ENCODE measurements at places on chromosomes 5 and 9.

GRCh38 chr9:113998525-113999255, 79.4 kb downstream of the AMBP start:
- DNase-seq, result no peak

DNA sequence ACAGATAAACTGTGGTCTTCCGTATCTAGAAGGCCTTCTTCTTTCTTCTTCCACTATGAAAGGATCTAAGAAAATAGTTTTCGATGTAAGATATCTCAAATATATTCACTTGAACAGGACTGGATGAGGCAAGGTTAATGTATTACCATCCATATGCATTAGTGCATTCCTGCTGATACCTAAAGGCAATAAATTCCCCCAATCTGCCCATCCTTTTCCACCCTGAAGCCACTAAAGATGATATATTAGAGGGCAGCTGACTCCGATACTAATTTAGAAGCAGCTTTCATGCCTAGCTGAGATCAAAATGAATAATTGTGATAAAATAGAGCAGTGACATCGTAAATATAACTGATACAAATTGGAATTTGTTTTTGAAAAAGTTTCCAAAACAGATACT, 63.3 kb downstream of the DEPDC1B start:
- no peak for DNase-seq

GRCh38 chr5:71782393-71782770, 63.3 kb downstream of the CARTPT start:
- DNase-seq, result no peak

DNA sequence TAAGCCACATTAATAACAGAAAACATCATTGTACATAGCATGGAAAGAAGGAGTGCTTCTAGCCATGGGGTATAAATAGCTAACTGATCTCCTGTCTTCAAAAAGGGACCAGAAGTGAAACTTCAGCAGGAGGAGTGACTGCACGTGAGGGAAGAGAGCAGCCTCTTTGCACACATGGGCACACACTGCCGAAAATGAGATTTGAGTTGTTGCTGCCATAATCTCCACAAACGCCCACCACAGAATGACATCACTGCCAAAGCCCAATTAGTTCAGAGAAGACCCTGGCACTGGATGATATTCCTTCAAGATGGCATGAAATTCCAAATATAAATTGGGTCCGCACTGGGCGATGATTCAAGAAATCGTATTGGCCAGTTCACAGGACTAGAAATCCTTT, 238.9 kb upstream of the NR4A3 start:
- DNase-seq, result no peak

GRCh38 chr5:135236908-135237747, 161.9 kb downstream of the MACROH2A1 start:
- no peak for DNase-seq

GRCh38 chr5:159469496-159470372, 139.4 kb upstream of the IL12B start:
- DNase-seq, result no peak

DNA sequence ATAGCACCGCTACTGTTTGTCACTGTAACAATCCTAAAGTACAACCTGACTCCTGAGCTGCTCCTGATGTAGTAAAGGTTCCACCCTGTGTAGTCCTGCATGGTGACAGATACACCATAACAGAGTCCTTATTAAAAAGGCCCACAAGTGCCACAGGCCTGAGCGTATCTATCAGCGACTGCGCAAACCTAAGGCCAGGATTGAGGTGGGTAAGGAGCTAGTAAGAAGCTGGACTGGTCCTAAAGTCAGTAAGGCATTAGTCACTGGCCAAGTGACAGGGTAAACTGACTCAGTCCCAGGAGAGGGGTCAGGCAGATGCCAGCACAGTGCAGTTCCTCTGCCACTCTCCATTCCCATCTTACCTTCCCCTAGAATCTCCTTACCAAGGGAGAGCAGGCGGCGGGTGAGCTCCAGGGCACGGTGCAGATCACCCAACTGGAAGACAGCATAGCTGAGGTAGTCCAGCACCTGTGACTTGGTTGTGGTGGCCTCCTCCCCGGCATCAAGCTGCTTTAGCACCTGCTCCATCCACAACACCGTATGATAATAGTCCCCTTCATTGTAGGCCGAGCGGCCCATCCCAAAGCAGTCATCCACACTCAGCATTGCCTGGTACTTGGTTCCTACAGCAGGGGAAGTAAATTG, 17.6 kb downstream of the P4HA2 start:
- DNase-seq, result no peak

DNA sequence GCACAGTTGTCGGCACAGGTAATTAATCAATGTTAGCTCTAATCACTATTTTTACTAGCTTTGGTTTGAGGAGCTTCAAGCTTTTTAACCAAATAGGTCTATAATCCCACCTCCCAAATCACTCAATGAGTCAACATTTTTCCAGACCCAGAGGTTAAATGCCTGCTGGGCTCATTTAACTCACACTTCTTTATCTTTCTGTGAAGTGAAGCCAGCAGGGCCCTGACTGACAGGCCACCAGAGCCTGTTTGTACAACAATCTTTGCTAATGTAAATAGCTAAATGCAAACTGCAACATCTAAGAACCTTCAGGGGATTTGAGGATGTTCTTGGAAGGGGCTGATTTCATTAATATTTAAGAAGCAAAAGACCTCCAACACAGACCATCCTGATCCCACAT, 98.4 kb upstream of the NREP start:
- no peak for DNase-seq

DNA sequence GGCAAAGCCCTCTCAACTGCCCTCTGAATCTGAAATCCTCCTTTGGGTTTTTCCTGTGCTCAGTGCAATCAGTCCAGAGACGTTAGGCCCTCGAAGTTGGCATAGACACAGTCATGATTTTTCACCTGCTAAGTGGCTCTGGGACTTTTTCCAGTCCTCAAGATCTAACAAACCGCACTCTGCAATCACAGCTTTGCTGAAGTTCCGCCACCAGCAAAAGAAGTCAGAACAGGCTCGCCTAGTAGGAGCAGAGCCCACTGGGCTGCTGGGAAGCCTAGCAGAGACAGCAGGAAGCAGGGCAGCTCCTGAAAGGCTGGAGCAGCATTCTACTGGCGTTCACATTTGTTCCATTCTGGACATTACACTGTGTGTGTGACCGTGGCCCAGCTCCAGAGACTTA, 222.8 kb upstream of the KIF2A start:
- DNase-seq, result no peak

DNA sequence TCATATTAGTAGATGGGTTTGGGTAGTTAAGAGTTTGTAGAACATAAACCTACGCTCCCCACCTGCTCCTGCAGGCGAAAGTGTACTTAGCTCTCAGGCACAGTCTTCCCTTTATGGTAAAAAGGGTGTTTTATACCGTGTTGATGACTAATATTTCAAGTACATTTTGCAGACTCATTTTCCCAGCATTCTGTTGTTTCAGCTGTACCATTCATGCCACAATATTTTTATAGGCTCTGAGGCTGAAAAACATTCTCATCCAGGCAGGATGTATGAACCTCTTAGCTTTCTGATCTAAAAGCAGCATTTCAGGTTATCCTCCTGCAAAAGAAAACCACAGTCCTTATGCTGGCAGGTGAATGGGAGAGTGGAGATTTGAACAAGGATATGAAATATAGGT, 231.4 kb downstream of the NR2F1-AS1 start:
- DNase-seq, result no peak

- no peak for DNase-seq
Measured at GRCh38 chr5:56813302-56813701, 2.0 kb upstream of the MAP3K1 start.

DNA sequence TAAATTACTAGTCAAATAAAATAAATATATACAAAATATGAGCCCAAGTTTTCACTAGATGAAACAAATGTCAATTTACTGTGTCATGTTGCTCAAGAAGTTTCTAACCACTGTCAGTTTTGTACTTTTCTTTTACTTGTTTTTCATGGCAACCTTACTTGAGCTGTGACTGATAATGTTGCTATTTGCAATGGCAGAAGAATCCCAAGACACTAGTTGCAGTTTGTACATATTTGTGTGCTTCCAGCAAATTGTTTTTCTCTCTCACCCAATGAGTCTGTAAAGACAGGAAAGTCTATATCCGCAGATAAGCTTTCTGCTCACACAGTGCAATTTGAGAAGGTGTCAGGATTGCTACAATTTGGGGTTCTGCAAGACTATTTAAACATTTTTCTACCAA, 338.6 kb upstream of the PCSK5 start:
- DNase-seq, result no peak

GRCh38 chr9:1173211-1173610, 123.1 kb downstream of the DMRT2 start:
- DNase-seq, result no peak

- DNase-seq, result no peak
Measured at GRCh38 chr9:89606624-89607311, 2.0 kb downstream of the GADD45G start.

DNA sequence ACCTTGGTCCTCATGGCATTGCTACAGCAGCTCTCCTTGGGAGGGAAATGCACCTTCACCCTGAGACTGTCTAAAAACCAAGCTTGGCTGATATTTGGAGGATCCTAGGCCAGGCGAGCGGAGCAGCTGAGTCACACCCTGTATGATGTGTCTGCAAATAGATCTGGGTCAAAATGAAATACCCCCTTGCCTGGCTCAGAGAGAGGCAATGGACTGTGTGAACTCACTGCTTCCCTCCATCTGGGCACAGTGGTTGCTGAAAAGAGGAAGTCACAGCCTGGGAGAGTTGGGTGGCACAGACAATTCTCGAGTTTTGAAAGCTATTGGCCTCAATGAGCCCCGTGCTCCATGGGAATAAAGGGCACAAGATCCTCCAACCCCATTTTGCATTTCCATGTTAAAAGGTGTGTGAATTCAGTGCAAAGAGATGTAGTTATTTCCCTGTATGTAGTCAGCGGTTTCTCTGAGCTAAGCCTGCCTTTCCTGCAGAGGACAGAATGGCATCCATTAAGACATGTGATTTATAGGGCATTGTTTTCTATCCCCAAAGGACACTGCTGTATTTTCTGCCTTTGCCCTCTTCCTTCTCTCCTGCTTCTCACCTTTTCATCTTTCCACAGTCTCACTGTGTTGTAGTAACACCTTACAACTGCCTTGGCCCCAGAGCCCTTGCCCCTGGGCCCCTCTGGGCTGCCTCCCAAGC, 177.2 kb downstream of the GADD45G start:
- DNase-seq, result no peak

DNA sequence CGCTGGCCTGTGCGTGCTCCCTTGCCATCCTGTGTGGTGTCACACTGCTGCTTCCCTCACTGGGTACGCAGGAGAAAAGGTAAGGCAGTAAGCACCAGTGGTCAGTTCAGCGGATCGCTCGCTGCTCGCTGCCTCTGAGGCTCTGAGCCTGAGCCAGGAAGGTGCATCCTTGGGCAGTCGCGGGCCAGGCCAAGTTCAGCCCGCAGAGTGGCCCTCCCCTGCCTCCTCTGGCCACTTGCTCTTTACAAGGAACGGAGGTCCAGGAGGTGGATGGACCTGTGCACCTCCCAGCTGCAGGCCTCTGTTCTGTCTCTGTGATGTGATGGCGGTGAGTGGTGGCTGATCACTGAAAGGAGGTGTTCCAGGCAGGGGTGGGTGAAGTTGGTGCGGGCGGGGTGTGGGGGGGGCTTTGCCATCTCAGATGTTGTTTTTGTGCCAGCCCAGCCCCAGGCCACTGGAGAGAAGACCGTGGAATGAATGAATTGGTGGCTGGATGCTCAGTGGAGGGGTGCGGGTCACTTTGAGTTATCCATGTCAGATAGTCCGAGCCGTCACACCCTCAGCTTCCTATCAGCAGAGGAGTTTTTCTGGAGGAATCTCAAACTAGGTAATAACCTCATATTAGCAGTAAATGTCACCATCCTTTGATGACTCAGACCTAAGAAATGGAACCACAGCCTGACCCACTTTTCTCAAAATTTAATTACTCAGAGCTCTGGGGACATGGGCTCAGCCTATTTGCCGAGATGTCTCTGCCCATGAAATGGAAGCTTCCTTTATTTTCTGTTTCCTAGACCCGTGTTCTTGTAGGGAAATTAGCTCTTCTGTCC, 7.3 kb downstream of the COL5A1 start:
- no peak for DNase-seq

DNA sequence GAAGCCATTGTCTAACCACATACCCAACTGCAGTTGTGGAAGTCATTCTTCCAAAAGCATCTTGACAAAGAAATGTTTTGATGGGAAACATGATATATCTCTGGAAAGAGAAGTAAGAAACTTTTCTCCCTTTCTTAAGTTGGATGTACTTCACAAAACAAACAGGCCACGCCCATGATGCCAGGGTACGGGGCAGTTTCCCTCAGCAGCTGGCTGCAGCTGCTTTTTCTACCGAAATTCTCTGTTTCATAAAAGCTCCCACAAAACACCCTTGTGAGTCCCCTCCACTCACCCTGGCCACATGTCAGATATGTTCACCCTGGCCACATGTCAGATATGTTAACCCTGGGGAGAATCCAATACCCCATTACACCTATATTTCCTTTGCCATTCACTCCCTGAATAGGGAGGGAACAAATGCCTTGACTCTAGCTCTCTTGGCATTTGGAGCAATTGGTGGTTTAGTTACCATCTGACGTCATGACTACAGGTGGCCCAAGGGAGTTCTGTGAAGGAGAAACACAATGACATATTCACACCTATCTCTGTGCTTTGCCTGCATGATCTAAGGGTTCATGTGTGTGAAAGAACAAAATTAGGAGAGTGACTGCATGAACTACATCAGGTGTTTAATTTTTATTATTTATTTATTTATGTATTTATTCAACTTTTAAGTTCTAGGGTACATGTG, 103.0 kb downstream of the AOPEP start:
- DNase-seq, result no peak

DNA sequence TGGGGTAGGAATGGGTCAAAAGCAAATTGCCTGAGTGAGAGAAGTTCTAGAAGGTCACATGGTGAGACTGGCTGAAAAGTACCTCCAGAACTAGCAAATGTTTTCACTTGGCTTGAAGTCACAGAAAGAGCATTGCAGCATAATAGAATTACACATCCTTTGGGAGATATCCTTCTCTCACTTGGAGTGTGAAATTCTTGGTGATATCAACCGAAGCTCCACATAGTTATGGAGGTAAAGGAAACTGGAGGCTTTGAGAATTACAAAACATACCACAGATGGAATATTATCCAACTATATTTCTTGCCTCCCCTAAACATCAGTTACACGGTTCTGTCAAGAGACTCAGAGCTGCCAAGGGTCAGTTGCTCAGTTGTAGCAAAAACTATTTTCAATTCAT, 182.4 kb downstream of the SEMA5A start:
- no peak for DNase-seq

All from NCI-H1930 (cell line).